ENCODE measurements at places on chromosomes 6 and 20.

DNA sequence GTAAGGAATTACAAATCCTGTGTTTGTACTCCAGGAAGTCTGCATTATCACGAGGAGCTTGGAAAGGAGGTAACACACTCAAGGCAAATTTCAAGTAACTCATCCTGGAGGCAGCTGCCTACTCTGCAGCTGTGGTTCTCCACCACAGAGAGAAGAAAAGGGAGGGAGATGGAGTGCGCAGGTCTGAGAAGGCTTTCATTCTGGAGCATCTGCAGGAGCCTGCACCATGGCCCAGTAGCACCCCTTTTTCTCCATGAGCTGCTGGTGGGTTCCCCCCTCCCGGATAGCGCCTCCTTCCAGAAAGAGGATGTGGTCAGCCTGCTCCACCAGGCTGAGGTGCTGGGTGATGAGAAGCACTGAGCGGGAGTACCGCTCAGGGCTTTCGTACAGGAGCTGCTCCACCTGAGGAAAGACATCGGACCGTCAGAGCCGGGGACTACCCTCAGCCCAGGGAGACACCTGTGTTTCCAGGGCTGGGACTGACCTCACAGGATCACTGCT, 1.6 kb upstream of the PSMB8 start:
- DNase-seq, result no peak

DNA sequence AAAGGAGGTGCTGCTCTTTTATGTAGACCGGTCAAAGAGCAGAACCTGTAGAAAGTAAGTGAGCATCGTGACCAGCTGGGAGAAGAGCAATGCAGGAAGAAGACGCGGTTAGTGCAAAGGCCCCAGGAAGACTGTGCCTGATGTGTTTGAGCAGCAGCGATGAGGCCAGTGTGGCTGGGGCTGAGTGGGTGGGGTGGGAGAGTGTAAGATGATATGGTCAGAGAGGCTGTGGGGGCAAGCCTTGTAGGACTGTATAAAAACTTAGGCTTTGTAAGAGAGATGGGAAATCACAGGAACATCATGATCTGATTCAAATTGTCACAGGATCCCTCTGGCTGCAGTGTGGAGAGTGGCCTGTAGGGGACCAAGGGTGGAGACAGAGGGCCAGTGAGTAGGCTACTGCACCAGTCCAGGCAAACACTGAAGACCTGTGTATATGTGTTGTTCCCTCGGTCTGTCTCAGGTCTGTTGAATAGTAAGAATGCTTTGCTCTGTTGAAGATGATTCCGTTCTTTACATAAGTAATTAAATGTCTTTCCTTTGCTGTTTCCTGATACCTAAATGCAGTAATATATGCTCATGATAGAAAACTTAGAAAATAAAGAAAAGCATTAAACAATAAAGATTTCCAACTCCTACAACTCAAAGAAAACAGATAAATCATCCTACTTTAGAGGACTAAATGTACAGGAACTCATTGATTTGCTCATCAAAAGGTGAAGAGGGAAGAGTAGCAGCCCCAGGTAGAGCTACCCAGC, 23.6 kb upstream of the WFDC2 start:
- no peak for DNase-seq

- DNase-seq, result no peak
These were observed 869.9 kb downstream of the KIF16B start for GRCh38 chr20:15703171-15703911.

GRCh38 chr6:94769197-94769596, 808.1 kb upstream of the MANEA start:
- no peak for DNase-seq

GRCh38 chr6:51976374-51976773, 111.0 kb downstream of the PKHD1 start:
- no peak for DNase-seq

DNA sequence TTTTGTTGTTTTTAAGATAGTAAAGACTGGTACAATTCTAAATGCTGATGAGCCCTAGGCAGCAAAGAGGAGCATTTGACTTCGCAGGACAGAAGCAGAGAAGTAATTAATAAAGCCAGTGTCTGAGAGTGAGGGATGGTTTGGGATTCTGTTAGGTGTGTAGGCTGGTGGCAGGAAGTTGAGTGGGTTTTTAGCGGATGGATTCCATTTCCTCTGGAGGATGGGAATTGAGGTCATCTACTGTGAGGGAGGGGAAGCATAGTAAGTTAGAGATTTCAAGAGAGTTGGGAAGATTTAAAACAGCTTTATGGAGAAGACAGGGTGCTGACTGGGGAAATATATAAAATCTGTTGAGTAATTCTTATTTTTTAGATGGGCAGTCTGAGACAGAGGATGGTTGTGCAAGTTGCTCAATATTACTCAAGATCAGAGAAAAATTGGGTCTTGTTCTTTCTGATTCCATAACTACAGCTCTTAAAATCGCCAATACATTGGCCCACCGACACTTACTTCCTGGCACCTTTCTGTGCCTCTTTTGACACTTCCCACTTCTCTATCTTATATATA, 48.8 kb downstream of the PRL start:
- DNase-seq, result no peak

GRCh38 chr6:169568314-169569087, 133.3 kb downstream of the WDR27 start:
- DNase-seq, result no peak

GRCh38 chr20:23632711-23633573, 4.8 kb downstream of the CST3 start:
- no peak for DNase-seq

DNA sequence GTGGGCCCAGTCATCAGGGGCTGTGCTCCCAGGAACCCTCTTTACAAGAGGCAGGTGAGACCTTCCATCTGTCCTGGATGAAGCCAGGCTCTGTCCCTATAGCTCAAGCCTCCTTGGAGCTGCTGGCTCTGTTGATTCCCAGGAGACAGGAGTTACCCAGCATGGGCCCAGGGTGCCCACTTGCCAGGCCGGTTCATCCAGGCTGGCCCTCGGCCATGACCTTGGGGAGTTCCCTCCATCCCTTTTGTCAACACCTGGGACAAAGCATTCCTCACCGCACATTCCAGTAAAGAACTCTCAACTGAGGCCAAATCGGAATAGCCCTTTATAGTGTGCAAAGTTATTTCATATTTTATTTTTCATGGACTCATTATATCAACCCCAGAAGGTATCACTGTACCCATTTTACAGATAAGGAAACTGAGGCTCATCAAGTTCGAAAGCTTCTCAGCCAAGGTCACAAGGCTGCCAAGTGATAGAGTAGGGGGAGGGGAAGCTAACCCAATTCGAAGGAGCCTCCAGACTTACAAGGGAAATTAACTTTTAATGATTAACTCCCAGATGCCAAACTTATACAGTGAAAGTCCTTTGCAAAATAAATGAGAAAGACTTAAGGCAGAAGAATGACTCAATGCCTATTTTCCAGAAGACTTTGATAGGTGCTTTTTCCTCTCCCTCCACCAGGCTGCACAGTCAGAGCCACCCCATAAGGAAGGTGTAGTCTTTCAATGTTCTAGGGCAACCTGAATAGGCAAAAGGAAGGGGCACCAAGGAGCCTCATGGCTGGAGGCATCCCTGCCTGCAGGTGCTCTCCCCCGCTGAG, 18.5 kb downstream of the SDC4 start:
- no peak for DNase-seq

- peak; percentile 65 for DNase-seq
These were observed 695 bp upstream of the TGIF2 start for GRCh38 chr20:36572701-36573102.
